ENCODE measurements at places on chromosomes 12 and 14. TPM values are rescaled to one million over a fixed set of nuclear protein-coding genes. Genes with fewer than 3 reads are reported as not detected.
A peak's percentile ranks its signal among the peaks of the same experiment; 100 is the strongest.

DNA sequence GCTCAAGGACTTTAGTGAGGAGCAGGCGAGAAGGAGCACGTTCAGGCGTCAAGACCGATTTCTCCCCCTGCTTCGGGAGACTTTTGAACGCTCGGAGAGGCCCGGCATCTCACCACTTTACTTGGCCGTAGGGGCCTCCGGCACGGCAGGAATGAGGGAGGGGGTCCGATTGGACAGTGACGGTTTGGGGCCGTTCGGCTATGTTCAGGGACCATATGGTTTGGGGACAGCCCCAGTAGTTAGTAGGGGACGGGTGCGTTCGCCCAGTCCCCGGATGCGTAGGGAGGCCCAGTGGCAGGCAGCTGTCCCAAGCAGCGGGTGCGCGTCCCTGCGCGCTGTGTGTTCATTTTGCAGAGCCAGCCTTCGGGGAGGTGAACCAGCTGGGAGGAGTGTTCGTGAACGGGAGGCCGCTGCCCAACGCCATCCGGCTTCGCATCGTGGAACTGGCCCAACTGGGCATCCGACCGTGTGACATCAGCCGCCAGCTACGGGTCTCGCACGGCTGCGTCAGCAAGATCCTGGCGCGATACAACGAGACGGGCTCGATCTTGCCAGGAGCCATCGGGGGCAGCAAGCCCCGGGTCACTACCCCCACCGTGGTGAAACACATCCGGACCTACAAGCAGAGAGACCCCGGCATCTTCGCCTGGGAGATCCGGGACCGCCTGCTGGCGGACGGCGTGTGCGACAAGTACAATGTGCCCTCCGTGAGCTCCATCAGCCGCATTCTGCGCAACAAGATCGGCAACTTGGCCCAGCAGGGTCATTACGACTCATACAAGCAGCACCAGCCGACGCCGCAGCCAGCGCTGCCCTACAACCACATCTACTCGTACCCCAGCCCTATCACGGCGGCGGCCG, 1.1 kb downstream of the PAX9 start:
- no peak for DNase-seq

Gene PPM1H
- total RNA-seq: 7.4 TPM

Gene SDR9C7
- not detected for total RNA-seq

Gene PAPLN
- total RNA-seq: 8.0 TPM

GRCh38 chr12:127280393-127281275, 986.3 kb upstream of the TMEM132C start:
- DNase-seq: peak; percentile 72

DNA sequence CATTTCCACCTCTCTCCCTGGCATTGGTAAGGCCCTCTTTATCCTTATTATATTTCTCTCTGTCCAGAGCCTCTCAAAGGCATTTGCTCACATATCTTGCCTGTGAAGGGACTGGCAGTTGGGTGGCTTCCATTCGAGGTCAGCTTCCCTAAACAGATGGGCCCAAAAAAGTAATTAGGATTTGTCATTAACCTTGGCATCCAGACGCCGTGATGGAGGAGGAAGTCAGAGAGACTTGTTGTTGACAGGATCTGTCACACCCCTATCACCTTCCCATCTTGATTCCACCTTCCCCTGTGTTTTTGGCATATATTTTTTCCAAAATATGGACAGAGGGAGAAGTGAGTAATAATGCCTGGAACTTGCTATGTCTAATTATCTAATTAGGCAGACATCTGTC, 54.0 kb upstream of the OAS1 start:
- no peak for DNase-seq

DNA sequence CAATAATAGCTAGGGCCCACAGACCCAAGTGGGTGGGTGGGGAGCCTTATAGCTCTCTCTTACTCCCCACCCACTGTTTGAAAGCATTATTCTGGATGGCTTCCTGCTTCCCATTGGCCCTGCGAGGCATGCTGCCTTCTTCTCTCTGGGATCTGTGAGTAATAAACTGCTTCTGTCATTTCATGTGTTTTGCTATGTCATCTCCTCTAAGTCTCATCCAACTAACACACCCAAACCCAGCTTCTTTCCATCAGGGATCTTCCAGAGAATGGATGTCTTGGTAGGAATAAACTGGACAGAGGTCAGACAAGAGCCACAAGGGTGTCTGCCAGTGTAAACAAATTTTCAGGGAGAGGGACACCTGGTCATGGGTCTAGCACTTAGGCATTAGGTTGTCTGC, 66.4 kb upstream of the BDKRB2 start:
- DNase-seq: no peak

- DNase-seq: no peak
These were observed 101.3 kb downstream of the PPM1A start for GRCh38 chr14:60350366-60350720.

DNA sequence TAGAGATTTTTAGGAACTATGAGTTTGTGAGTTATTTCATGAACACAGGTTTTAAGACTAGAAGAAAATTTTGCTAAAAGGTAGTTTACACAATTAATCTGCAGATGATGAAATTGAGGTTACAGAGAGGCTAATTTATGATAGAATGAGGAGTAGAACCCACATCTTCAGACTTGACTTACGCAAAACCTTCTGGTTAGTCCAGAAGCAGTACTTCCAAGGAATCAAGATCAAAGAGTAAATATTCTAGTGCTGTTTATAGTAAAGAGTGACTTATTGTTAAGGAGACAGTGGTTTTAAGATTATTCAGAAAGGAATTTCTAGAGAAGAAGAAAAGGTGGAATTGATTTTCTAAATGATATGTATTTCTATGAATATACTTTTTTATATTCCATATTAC, 10.6 kb upstream of the KITLG start:
- DNase-seq: no peak

DNA sequence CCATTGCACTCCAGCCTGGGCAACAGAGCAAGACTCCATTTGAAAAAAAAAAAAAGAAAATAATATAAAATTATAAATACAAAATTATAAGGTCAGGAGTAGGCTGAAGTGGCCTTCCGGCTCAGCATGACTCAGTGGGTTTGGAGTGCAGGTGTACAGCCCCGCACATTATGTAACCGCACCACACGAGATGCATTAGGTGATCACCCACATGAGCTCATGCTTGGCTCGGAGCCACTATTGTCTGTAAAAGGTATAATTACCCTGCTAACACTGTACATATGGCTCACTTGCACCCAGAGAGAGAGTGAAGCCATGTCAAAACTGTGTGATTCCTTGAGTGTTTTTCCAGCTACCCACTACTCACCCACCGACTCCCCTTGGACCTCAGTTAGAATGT, 557.0 kb downstream of the SLC6A15 start:
- DNase-seq: no peak

GRCh38 chr14:66802962-66803361, 295.0 kb downstream of the GPHN start:
- no peak for DNase-seq
